ENCODE measurements at places on chromosomes 2 and 18. TPM values are rescaled to one million over a fixed set of nuclear protein-coding genes. Genes with fewer than 3 reads are reported as not detected.

DNA sequence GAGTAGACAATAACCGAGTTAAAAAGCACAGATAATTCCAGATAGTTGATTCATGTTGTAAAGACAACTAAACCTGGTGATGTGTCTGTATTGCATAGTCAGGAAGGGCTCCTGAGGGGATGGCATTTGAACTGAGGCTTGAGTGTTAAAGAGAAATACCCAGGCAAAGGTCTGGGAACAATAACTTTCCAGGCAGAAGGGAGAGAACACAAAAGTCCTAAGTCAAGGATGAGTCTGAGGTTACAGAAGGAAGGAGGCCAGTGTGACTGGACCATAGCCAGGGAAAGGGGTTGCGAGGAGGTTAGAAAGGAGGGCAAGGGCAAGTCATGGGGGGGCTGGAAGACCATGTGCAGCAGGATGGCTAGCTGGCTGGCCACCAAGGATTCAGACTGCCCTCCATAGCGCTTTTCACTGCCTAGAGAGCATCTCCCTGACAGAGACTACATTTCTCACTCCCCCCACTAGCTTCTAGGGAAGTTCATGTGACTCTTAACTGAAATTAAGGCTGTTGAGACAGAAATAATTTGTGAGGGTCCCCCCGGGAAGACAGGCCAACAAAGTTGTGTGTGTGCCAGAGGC lies 135.5 kb upstream of the CREB1 start:
- no peak for DNase-seq

- no peak for DNase-seq
These were observed 318.5 kb downstream of the GRB14 start for GRCh38 chr2:164302786-164303185.

DNA sequence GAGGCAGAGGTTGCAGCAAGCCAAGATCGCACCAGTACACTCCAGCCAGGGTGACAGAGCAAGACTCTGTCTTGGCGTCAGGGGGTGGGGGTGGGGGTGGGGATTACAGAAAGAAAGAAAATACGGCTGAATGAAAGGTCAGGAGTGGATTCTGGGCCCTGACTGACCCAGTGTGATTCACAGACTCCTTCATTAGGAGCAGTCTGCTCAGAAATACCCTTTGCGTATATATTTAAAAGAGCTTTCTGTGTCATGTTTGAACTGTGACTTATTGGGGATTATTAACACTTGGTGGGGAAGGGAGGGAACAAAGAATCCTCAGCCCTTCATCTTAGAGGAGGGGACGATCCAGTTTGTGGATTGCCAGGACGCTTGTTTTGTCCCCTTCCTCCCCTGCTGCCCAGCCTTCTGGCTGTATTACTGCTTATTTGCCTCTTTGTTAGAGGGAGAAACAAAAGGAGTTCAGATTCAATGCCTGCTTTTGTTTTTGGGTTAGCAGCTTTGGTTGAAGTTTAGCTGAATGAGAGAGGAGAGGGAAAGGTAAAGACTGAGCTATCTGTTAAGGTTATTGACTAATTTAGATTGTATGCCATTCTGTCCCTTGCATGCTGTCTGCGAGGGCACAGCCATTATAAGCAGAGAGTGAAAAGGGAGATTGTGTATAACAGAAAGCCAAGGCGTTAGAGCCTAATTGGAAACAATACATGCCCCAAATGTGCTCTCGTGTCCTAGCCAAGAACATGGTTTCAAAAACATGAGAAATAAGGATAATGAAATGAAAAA lies 118.3 kb downstream of the FMNL2 start:
- no peak for DNase-seq

The C2orf80 gene
- polyA plus RNA-seq = not detected

- no peak for DNase-seq
These were observed 23.5 kb upstream of the CRYBA2 start for GRCh38 chr2:219016721-219017120.

DNA sequence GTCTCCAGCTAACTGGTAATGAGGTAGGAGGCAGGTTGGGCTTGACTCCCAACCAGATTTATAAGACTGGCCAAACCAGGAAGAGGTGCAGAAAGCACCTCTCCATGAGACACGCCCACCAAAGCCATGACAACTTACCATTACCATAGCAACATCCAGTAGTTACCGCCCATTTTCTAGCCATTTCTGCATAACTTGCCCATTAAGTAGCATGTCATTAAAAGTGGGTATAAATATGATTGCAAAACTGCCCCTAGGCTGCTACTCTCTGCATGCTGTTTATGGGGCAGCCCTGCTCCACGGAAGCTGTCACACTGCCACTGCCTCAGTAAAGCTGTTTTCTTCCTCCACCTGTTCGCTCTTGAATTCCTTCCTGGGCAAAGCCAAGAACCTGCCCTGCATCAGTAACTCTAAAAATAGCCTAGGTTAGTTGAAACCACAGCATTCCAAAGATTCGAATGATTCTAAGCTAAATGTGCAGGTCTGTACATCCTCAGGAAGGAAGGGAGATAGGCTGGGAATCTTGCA lies 131.9 kb downstream of the ATL2 start:
- DNase-seq = no peak

The HMSD gene
- not detected for polyA plus RNA-seq

- DNase-seq = no peak
These were observed 53.0 kb downstream of the ZC3H8 start for GRCh38 chr2:112201696-112202430.

The CYP1B1 gene
- 3.6 TPM for polyA plus RNA-seq

The NEDD4L gene
- polyA plus RNA-seq = 32.9 TPM

DNA sequence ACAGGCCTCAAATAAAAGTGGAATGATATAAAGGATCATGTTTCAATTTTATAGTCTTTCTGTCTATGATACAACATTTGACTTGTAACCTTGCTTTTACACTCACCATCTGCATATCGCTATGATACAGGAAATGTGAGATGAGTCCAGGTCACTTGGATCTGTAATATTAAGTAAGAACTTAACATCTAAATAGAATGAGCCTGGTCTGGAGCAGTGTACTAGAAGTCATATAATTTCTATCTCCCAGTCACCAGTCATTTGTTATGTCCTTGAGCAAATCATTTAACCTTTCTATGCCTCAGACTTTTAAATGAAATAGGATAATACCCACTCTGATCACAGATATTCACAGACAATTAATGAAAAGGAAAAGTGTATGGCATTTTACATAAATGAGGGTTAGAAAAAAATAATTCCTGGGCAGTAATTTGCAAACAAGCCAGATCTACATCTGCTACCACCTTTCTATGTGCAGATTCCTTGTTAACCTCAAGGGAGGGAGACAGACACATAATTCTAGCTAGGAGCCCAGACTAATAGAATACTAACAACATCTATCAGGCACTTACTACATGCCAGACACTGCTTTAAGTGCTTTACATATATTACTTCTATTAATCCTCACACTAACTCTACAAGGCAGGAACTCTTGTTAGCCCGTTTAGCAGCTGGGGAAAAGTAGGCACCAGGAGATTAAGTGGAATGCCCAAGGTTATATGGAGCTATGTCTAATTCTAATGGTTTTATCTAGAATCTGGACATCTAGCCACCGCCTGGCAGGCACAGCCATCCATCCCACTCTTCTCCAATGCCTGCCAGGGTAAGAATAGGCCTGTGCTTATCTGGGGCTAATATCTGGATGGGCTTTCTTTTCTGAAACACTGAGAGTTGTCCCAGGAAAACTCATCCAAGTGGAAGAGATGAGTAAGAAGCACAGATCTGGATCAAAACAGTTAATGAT lies 313.6 kb upstream of the CDH20 start:
- DNase-seq = no peak
